Hindlimb muscle (tissue), 1 donor: ENCODE measurements at places on chromosomes 2 and 18.

DNA sequence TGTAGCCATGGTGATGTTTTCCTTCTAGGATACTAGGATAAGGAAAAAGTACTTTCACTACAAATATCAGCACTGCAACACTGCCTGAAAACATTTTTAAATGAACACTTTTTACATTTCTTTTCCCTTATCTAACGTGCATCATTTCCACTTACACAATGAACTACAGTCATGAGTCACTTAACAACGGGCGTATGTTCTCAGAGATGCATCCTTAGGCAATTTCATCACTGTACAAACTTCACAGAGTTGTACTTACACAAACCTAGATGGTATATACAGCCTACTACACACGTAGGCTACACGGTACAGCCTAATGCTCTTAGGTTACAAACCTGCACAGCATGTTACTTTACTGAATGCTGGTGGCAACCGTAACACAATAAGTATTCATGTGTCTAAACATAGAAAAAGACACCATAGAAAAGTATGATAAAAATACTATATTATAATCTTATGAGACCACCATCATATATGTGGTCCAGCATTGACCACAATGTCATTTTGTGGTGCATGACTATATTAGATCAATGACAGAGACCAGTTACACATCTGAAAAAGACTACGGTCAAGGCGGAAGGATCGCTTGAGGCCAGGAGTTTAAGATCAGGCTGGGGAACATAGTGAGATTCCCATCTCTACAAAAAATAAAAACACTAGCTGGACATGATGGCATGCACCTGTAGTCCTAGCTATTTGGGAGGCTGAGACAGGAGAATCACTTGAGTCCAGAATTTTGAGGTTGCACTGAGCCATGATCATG, 39.8 kb downstream of the WDR33 start:
- no peak for DNase-seq

DNA sequence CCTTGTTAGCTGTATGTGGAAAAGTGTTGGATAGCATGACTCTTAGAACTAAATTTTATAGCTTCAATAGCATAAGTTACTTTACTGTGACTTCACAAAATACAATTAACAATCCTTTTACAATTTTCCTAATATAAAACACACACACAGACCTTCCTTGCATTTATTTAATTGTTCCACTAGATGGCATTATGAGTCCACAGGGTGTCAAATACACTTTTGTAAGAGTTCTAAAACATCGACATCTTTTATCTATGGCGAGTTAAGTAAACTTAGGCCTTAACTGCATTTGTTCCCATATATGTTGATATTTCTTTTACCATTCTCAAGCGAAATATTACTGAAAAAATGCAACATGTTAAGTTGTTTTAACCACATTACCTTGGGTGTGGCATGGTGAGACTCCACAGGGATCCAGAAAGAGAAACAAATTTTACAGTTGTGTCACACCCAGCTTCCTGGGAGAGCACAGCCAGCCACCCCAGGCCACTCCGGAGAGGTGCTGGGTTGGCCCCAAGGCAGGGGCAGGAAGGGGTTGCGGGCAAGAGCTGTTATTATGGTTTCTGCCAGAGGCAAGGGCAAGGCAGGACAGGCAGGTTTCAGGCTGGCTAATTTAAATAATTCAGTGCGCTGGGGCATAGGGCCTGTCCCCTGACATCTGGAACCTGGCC, 312.4 kb upstream of the MC4R start:
- DNase-seq: peak; percentile 3

GRCh38 chr2:233267516-233268245, 16.2 kb downstream of the ATG16L1 start:
- no peak for DNase-seq

GRCh38 chr18:57062844-57063243, 84.0 kb upstream of the BOD1L2 start:
- DNase-seq: no peak

- no peak for DNase-seq
Measured at GRCh38 chr2:18061717-18062116, 183.2 kb downstream of the KCNS3 start.
